ENCODE measurements at places on chromosomes 7 and 10. TPM values are rescaled to one million over a fixed set of nuclear protein-coding genes. Genes with fewer than 3 reads are reported as not detected.

Gene CFAP43
- polyA plus RNA-seq = 39.1 TPM

- no peak for DNase-seq
Measured at GRCh38 chr10:64115908-64116643, 594.9 kb downstream of the REEP3 start.

GRCh38 chr7:7134046-7134445 is 48.3 kb upstream of the C1GALT1 start:
- DNase-seq = no peak

Gene INA
- 0.53 TPM for polyA plus RNA-seq

DNA sequence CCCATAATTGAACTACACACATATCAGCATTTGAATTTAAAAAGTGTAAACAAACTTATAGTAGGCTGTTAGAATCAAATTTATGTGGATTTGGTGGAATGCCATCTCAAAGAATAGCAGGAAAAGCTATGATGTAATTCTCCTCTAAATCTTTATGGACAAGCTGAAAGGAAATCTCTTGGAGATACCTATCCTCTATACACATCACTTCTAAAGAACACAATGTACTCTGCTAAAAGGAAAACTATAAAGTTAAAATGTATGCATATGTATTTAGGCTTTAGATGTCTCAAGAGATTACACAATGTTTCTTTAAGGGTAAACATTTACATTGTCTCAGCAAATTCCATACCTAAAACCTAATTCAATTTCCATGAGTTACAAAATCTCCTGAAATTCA is 323.3 kb downstream of the CRPPA start:
- no peak for DNase-seq

- DNase-seq = no peak
Measured at GRCh38 chr10:60537697-60538096, 148.0 kb upstream of the ANK3 start.

Gene GET4
- polyA plus RNA-seq = 42.9 TPM

DNA sequence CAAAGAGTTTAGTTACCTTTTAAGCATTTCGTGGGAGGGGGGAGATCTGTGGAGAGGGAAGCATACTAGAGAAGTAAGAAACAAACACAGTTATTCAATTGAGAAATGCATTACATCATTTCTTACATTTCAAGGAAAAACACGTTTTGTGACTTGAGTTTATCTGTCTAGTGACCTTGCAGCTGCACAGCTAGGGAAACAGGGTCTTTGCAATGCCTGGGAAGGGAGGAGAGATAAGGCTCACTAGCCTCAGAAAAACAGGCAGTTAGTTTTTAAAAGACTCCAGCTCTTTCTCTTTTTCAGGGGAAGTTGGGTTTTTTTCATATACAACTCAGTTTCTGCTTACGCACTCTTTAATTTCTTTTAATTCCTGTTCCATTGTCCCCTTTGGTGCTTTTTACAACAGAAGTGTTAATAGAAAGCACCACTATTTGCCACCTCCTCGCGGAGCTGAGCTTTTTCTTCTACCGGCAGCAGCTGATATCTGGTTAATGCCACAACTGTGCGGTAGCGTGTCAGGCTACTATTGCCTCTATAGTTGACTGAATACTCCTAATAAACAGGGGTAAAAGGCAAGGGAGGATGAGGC is 5.6 kb downstream of the CYP3A43 start:
- no peak for DNase-seq

- no peak for DNase-seq
Measured at GRCh38 chr7:31948029-31948428, 122.2 kb downstream of the PDE1C start.

- no peak for DNase-seq
Measured at GRCh38 chr10:35058134-35058533, 32.0 kb downstream of the CUL2 start.

DNA sequence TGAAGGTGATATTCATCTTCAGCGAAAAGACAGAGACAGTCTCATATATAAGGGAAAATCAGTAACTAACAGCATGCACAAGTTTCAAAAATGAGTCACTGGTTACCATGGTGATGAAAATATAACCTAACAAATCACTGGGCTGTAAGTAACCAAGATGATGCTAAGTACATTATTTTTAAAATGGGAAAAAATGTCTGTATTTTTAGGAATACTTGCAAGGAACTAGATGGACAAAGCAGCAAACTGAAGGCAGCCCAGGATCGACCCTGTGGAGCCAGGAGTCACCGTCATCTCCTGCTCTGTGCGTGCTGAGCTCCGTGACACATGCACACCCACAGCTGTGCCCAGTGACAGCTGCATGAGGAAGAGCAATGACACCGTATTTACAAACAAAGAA is 137.3 kb downstream of the ELMO1 start:
- DNase-seq = no peak

Gene AGMO
- polyA plus RNA-seq = 0.88 TPM

GRCh38 chr7:93048136-93048930 is 69.4 kb downstream of the SAMD9 start:
- no peak for DNase-seq

Measured in left kidney (tissue), 8 donors.